ENCODE measurements at places on chromosomes 16 and 17.

- no peak for DNase-seq
These were observed 59.0 kb downstream of the PHKB start for GRCh38 chr16:47519996-47520679.

DNA sequence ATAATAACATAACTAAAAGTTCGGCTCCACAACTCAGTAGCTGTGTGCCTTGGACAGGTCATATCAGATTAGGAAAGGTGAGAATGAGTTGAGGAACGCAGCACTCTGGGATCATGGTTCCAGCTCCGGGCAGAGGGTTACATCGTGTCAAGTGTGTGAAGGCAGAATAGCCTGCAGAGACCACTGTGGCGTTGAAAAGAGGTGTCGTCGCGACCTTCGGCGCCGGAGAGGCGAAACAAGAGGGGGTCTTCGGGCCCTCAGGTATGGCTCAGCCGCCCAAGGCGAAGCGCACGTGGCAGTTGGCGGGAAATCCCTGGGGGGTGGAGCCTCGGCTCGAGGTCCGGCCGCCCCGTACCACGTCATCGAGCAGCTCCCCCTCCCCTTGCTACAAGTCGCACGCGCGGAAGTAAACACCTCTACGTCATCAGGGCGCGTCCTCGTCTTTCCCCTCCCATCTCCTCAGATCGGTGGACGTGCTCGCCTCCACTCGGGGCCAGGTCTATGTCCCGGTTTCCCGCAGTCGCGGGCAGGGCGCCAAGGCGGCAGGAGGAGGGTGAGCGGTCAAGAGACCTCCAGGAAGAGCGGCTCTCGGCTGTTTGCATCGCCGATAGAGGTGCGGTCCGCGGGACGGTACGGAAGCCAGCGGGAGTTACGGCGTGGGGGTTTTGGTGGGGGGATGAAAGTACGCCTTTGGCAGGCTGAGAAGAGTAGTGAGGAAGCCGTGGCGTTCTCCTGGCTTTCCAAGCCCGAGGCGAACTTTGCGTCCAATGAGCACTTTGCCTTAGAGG, at the start of gene DHX40:
DHX40 (plus strand) TSS at position 440 of the 788 bp plus-strand sequence; CDS start at position 502, 62 bp downstream.
- DNase-seq = peak; percentile 94

DNA sequence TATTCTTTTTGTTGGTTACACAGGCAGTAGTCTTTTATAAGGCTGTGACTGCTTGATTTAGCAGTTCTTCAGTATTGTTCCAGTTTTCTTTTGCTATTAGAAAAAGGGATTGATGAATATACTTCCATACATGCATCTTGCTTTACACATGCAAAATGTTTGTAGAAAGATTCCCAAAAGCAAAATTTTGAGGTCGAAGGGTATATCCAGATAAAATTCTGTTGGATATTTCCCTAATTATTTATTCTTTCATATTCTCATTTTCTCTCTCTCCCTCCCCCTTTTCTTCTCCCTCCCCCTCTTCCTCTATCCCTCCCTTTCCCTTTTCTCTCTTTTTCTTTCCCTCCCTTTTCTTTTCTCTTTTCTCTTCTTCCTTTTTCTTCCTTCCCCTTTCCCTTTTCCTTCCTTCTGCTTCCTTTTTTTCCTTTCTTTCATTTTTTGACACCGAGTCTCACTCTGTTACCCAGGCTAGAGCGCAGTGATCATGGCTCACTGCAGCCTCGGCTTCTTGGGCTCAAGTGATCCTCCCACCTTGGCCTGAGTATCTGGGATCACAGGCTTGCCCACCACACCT, 46.9 kb upstream of the ADCY7 start:
- DNase-seq = no peak

GRCh38 chr17:55210292-55210691, 54.5 kb upstream of the HLF start:
- no peak for DNase-seq

- DNase-seq = no peak
These were observed 1.2 kb downstream of the UBALD2 start for GRCh38 chr17:76266244-76266938.

DNA sequence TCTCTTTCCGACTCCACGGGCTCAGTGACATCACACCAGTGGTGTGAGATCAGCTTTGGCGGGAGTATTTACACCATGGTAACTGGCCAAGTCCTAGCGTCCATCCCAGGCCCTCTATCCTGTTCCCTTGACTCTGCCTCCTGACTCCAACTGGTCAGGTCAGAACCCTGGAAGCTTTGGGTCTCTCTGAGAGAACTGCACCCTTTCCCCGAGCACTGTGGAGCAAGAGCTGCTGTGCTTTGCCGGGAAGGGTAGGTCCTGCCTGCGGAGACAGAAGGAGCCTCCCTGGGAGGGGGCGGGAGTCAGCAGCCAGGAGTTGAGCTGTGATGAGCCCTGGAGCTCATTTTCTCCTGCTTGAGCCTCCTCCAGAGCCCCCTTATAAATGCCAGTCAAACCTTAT, 212.1 kb upstream of the TNRC6C start:
- DNase-seq = no peak

DNA sequence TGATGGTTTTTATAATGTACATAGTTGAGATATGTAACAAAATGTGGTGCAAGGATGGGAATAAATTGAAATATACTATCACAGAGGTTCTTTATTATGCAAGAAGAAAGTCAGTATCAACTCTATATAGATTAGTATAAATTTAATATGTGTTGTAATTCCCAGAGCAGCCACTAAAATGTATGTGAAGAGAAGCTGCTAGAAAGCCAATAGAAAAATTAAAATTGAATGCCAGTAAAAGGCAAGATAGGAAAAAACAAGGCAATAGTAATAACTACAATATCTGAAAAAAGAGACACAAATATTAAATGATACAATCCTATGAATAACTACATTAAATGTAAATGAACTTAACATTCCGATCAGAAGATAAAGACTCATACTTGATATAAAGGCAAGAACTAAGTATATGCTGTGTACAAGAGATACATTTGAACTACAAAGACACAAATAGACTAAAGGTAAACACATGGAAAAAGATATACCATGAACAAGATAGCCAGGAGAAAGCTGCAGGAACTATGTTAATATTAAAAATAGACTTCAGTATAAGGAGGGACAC, 92.0 kb downstream of the ABCA8 start:
- no peak for DNase-seq

- DNase-seq = no peak
These were observed 392.4 kb upstream of the TNRC6C start for GRCh38 chr17:77566151-77566550.

GRCh38 chr16:15933781-15934180, 15.6 kb upstream of the ABCC1 start:
- no peak for DNase-seq

- DNase-seq = no peak
These were observed 478.5 kb downstream of the GRIN2A start for GRCh38 chr16:9703731-9704130.

DNA sequence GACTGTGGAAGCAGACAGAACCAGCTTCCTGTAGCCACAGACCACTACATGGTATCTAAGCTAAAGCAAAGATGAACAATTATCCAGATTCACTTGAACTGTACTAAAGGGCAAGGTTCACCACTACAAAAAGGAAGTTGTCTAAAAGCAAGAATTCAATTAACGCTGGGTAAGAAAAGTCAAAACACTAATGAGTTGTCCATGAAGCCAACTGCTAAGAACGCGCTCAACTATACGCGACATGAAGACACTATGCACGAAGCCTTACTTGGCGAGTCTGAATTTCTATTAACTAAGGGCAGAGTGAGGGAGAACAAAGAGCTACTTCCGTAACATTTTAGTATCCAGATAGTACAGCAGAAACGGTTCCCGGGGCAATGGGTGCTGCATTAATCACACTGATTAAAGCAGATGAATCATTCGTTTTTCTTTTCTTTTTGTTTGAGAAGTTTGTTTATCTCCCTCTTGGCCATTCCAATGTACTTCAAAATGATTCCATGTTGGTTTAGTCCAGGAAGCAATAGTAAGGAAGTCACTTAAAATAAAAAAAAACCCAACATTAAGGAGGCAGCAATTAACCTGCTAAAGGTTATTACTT, 2.8 kb upstream of the RPS15A start:
- no peak for DNase-seq
